ENCODE measurements at places on chromosomes 6 and 20. TPM values are rescaled to one million over a fixed set of nuclear protein-coding genes. Genes with fewer than 3 reads are reported as not detected.

DNA sequence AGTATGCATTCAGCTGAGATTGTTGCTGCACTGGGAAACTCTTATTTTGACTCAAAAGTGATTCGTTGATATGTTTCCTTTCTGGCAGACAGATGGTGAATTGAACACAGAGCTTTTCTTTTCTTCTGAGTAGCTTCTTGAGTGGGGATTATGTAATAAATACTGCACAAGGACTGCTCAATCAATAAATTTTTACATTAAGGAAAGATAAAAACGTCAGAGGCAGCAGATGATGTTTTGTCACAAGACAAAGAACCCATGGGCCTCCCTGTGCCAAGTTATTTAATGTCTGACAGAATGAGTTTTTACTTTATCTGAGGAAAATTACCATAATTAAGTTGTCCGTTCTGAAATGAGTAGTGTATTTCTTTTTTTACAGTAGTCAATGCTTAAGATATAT is 460.3 kb downstream of the UTRN start:
- DNase-seq, result no peak

JPH2 gene
- total RNA-seq, result 129 TPM

DNA sequence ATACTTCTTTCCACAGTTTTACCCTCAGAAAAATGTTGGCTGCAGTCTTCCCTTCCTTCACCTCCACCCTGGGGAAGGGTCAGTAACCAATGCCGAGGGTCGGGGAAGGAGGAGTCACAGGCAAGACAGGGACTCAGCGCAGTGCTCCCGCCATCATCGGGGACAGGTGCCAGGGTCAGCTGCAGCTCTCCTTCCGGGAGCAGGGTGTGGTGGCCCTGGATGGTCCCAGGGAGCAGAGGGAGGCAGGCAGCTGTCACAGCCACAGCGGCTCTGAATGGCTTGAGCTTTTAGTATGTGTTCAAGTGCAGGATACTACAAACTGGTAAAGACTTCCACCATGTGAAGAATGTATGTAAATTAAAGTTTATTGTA is 26.0 kb upstream of the PI16 start:
- no peak for DNase-seq

- DNase-seq, result no peak
Measured at GRCh38 chr6:152270301-152270925, 366.7 kb downstream of the SYNE1 start.

DNA sequence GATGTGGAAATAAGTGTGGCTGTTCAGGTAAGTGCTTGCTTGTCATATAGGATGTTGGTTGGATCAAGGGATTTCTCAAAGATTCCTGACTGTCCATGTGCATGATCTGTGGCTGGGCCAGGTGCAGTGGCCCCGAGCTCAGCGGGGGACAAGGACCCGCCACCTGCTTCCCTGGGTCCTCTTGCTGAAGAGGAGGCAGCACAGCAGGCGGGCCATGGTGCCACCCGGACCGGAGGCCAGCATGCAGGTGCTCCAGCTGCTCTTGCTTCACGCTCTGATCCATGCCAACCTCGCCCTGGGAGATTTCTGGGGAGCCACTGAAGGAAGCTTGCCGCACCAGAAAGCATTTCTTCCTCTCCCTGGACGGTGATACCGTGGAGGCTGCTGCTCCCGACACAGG is 173.8 kb downstream of the HIVEP2 start:
- DNase-seq, result no peak

GRCh38 chr6:7238900-7239589 is 74.0 kb downstream of the SSR1 start:
- peak; percentile 59 for DNase-seq

VSTM2L gene
- total RNA-seq, result not detected

HECA gene
- total RNA-seq, result 26.2 TPM

GRCh38 chr6:9515633-9516606 is 899.0 kb downstream of the TFAP2A start:
- peak; percentile 74 for DNase-seq

PARD6B gene
- 8.4 TPM for total RNA-seq

GRCh38 chr6:90139272-90139817 is 157.3 kb downstream of the BACH2 start:
- no peak for DNase-seq

DNA sequence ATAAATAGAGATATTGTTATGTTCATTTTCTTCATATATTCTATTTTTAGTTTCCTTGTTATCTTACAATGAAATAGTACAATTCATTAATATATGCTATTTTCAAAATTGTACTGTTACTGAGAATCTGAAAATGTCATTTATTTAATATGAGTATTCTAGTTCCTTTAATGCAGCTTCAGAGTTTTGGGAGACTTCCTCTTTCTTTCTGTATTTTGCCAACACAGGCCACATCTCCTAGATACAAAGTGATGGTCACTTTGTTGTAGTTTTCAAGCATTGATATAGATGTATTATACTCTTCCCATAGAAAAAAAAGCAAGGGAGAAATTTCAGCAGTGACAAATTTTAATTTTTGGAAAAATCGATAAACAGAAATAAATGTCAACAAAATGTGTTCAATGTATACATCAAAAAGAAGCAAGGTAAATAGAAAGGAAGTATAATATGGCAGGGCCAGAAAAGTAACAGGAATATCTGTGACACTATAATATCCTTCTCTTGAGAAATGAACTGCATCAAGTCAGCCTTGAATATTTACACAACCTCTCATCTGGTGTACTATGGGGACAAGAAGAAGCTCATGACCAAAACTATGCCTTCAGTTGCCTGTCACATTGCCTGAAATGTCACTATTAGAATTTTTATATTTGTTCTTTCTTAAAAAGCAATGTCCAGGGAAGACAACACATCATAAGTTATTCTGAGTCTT is 396.0 kb downstream of the TBC1D32 start:
- no peak for DNase-seq

DNA sequence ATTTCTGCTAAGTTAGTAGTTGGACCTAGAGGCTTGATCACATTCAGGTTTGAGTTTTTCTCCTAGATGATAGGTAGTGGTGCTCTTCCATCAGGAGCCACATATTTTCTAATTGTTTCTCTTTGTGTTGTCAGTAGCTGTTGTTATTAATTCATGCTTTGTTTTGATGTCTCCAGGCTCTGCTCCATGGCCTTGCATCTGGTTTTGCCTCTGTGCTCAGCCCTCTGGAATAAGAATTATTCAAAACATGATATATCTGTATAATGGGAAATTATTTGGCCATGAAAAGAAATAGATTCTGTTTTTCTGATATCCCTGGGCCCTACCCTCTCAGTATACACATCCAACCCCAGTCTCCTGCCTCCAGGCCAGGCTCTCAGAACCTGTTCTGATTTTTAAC is 184.8 kb downstream of the CDC5L start:
- no peak for DNase-seq

JAG1 gene
- total RNA-seq, result 193 TPM

PRL gene
- 0.48 TPM for total RNA-seq

MCCD1 gene
- total RNA-seq, result not detected

- peak; percentile 71 for DNase-seq
Measured at GRCh38 chr6:1024587-1024986, 287.3 kb upstream of the FOXQ1 start.

DNA sequence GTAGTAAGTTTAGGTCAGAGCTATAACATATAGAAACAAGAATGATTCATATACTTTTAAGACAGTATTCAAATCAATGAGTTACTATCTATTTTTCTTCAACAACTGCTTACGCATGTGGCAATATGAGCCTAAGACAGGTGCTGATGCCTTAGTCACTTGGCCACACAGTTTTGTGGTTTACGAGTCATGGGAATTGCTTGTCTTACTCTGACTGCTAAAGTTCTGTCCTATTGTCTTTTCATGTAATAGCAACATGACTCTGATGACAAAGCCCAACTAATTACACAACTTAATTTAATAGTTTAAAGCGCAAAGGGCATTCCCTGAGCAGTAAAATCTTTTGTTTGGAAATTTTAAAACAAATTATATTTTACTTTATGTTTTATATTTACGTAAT is 159.3 kb upstream of the CENPW start:
- no peak for DNase-seq

DNA sequence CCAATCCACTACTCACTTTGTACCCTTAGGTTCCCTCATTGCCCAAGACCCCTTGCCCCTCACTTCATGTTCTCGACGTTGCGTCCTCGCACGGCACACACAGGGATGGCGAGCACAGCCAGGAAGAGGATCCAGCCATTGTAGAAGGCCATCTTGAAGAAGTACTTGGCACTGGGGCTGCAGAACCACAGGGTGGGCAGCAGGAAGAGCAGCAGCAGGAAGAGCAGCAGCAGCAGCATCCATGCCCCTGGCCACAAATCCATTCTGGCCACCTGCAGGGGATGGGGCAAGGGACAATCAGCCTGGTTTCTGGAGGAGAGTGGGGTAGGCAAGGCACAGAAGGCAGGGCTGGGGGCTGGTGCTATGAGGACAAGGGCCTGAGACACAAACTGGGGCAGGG is 4.7 kb downstream of the AGPAT1 start:
- no peak for DNase-seq

DNA sequence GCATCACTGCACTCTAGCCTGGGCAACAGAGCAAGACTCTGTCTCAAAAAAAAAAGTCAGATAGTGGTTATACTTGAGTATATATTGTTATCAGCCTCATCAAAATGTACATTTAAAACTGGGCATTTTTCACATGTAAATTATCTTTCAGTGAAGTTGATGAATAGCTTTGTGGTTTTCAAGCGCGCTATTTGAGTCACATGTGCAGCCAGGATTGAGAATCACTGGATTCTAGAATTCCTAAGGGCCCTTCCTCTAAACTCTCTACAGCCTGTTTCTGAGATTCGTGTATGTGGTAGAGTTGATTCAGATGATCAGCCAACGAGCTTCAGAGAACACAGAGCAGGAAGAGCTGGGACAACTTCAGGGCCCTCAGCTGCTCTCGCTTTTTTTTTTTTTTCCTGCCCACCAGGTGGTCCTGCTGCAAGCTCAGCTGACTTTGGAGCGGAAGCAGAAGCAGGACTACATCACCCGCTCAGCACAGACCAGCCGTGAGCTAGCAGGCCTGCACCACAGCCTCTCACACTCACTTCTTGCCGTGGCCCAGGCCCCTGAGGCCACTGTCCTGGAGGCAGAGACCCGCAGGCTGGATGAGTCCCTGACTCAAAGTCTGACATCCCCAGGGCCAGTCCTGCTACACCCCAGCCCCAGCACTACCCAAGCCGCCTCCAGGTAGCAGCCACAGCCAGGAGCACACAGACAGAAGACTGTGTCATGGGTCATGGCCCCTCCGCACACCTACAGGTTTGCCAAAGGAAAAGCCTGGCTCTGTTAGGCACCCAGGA is 18.3 kb downstream of the C20orf173 start:
- no peak for DNase-seq

- DNase-seq, result no peak
Measured at GRCh38 chr20:3398681-3399252, 8.7 kb downstream of the DNAAF9 start.

- DNase-seq, result no peak
Measured at GRCh38 chr6:163712981-163713380, 298.5 kb downstream of the QKI start.

DNA sequence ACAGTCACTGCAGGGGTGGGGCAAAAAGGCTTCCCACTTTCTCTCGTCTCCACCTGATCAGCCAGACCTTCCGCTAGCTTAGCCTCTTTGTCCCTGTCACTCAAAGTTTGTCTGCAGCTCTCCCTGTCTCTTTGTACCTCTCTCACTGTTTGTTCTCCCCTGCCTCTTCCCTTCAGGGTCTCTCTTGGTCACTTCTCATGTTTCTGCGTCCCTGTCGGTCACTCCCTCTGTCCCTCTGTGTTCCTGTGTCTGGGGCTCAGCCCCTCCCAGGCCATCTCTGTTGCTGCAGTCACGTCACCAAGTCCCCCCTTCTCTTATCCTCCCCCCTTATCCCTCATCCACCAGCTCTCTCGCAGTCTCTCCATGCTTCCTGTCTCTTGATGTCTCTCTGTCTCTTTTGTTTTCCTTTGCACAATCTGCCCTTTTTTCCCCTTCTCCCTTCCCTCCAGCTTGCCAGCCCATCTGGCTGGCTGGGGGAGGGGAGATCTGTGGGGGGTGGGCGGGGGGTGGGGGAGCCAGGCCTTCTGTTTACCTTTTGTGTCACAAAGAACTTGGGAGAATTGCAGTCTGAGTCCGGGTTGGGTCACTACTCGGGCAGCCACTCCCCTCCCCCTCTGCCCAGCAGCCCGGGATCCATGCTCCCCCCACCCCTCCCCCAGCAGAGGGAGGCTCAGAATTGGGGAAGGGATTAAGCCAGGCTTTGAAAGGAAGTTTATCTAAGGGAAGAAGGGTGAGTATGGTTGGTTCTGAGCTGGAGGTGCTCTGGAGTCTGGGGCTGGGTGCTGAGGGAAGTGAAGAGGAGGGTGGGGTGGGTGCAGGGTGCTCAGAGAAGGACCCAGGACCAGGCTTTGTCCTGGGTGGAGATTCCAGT is 32.3 kb downstream of the FOXP4 start:
- peak; percentile 68 for DNase-seq

DNA sequence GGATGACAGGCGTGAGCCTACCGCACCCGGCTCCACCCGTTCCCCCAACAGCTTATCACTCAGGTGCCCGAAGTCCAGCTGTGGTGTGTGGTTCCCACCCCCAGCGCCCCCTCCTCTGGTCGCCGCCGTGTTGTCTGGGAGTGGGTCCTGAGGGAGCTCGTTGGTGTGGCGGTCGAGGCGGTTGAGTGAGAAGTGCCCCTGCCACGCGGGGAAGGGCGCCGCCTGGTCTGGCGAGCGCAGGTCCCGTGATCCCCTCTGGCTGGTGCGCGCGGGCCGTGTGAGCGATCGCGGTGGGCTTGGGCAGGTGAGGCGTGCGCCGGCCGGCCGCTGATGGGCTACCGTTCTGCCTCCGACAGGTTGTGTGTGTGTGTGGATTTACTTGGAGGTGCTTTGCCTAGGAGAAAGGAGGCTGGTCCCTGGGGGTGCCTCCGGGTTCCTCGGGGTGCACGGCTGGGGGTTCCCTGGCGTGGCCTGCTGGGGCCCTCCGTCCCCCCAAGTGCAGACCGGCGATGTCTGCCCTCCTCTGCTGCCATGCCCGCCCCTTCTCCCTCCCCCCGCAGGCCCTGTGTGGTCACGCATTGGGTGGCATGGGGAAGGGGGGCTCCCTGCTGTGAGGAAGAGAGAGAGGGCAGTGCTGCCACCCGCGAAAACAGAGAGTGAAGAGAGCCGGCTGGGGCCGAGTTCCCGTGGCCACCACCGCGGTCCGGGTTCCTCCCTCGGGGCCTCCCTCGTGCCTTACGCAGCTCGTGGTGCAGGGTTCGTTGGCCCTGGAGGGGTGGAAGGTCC is 336.0 kb upstream of the DEFB115 start:
- DNase-seq, result no peak

ARFGEF3 gene
- 4.6 TPM for total RNA-seq

DNA sequence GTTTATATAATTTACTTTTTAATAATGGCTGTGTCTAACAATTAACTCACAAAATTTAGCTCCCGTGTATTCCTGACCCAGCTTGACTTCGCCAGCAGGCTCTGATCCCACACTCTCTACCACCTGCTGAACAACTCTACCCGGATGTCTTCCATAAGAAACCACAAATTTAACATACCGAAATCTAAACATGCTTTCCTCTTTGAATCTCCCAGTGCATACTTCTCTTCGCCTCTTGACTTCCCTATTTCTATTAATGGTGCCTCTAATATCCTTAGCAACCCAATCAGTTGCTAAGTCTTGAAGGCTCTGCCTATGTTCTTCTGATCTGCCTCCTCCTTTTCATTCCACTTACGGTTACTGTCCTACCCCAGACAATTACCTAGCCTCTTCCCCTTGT is 4.6 kb upstream of the MYB start:
- no peak for DNase-seq

GLP1R gene
- 2.6 TPM for total RNA-seq

HRH3 gene
- total RNA-seq, result not detected

- DNase-seq, result no peak
Measured at GRCh38 chr20:36400909-36401735, 95.0 kb downstream of the DLGAP4 start.

- peak; percentile 84 for DNase-seq
Measured at GRCh38 chr20:40565001-40565681, 123.9 kb downstream of the MAFB start.

GTSF1L gene
- total RNA-seq, result not detected

Data from umbilical cord (tissue), 2 donors.